RPMI8226 (cell line): ENCODE measurements at places on chromosomes 2 and 18.

DNA sequence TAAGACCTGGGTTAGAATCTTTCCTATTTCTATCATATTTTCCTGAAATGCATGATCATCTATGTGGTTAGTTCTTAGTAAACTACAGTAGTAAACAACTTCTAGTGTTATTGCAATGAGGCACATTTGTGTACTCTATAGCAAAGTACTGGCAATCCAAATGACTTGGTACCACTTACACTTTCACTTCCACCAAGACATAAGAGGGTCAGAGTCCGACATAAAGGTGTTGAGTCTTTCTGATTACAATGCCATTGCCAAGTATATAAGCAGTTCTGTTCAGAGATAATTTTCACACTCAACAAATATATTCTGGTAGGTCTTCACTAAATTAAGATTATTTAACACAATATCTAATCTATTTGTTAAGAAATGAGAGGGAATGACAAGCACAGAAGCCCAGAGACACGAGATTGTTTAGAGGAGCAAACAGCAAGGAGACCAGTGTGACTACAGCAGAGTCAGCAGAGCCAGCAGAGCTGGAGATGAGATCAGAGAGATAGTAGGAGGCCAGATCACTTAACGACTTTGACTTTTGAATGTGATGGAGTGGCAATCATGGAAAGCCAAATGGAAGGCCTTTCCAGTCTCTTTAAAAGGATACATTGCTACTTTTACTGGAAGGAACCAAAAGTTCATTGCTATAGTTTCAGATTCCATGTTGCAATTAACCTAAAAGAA is 27.5 kb downstream of the SOS1 start:
- no peak for DNase-seq

GRCh38 chr2:77149565-77149964 is 372.6 kb downstream of the LRRTM4 start:
- DNase-seq: no peak

GRCh38 chr2:111678161-111678560 is 205.8 kb downstream of the ANAPC1 start:
- no peak for DNase-seq

DNA sequence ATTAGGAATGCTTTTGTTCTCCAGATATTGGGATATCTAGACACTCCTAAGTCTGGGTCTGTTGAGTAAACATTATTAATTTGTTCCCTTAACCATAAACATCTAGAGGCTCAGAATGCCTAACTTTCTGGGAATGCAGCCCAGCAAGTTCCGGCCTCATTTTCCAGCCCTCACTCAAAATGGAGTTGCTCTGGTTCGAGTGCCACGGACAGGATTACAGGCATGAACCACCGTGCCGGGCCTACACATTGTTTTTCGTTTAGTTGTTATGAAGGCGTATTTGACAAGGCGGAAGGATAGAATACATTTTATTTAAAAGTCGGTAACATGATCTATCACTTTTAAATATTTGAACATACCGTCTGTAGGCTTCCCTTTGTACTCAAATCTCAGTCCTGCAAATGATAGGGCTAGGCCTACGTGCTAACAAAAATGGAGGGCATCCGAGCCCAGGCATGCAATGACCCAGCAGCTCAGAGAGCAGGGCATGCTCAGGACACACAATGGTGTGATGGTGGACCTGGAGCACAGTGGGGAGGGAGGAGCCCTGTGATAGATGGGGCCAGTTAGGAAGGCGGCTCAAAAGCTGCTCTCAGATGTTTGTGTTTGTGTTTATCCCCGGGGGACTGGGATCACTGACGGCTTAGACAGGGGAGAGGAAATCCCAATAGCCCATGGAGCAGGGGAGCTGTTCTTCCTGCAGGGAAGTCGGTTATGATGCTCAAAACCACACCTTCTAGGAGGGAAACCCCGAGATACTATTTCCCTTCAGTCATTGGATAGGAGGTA is 2.9 kb upstream of the SCYGR1 start:
- no peak for DNase-seq

GRCh38 chr2:64467096-64467843 is 13.3 kb downstream of the LGALSL start:
- no peak for DNase-seq

- no peak for DNase-seq
These were observed 3.7 kb downstream of the NMUR1 start for GRCh38 chr2:231526341-231527090.

DNA sequence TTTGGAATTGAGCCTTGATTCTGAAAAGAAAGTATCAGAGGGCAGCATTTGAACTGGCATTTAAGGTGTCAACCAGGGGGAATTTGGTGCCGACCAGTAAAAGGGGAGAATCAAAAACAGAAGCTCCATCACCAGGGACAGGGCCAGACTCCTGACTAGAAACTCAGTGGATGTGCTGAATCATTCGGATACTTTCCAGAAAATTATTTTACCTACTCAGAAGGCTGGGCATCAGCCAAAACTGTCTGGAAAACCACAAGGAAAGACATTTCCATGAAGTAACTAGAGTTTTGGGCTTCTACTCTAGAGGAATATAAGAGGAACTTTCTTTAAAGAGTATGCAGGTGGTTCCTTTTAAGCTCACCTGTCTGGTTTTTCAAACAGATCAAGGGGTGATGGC is 756.6 kb downstream of the RNF144A start:
- DNase-seq: no peak

DNA sequence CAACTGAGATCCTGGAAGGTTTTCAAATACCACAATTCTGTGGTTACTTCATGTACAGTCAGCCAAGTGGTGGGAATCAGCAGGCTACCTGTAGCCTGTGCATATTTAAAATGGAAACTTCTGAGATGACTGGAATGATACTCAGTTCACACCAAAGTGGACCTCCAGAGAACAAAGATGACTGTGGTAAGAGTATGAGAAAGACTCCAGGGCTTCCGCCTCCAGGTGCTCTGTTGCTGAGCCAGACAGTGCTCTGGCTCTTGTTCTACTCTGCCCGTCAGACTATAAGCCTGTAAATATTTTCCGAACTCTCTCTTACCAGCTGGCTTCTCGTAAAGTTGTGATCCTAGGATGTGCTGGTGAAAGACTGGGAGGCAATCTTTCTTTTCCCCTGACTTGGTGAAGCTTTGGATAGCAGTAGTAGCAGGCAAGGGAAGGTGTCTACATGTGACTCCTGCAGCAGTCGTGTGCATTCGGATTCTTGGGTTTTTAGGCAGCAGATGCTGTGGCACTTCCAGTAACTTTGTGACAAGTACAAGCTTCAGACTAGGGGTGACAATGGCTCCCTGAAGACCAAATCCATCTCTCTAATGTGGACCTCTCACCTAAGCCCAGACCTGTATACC is 23.1 kb downstream of the ST3GAL5 start:
- DNase-seq: no peak

DNA sequence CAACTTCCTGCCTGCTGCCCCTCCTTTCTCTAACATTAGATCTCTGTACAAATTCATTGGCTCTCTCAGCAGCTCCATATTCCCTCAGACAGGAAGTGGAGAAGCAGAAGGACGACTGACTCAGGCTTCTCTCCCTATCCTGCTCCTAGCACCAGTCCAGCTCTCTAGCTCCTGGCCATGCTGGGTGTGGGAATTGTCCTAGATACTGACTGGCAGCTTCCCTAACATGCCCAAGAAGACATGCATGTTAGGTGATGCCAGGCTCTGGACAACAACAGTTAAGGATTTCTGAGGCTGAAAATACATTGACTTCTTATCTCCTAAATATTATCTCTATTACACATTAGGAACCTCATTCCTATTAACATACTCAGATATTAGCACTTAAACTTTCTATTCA is 292.9 kb downstream of the IKZF2 start:
- no peak for DNase-seq

DNA sequence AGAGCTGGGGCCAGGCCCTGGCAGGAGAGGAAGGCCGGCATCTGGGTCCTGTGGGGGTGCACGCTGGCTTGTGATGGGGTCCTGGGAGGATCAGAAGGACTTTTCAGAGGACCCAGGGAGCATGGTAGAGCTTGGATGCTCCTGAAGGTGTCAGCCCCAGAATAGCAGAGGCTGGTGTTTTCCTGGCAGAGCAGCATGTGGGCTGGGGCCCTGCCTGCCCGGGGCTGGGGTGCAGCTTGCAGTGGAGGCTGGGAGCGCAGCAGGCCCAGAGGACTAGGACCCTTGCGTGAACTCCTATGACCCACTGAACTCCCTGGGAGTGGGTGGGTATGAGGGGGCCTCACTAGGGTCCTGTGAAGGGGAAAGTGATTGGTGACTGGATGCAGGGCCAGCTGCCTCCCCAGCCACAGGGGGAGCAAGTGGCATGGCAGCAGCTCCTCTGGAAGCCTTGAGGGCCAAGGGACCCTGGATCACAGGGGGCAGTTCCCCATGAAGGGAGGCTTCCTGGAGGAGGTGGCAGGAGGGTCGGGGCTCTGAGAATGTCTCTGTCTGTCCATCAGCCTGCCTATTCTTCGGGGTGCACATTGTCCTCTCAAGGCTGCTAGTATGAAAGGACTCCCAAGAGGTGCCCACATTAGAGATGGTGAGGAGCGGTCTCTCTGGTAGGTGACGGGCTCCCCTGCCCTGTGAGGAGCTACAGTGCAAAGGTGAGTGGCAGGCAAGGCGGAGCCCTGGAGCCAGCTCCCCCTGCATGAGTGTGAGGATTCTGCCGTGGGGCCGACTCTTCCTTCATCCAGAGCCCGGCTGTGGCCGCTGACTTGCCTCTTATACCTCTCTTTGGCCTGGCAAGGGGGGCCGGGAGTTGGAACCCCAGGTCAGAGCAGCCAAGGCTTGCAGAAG is 249.0 kb downstream of the DYSF start:
- no peak for DNase-seq

DNA sequence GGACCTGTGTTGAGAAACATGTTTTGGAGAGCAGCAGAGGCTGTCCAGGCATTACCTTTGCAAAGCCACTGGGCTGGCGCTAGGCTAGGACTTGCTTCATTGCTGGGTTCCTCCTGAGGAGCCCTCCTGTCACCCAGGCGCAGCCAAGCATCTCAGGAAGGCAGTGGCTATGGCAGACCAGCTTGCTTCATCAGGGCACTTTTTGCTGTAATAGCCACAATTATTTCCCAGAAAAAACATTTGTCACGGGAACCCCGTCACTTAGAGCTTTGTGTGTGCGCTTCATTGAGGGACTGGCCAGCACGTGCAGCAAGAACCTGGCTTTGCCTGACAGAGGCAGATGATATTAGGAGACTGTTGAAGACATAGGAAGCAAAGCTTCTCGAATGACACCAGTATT is 36.4 kb downstream of the SLC20A1 start:
- no peak for DNase-seq

DNA sequence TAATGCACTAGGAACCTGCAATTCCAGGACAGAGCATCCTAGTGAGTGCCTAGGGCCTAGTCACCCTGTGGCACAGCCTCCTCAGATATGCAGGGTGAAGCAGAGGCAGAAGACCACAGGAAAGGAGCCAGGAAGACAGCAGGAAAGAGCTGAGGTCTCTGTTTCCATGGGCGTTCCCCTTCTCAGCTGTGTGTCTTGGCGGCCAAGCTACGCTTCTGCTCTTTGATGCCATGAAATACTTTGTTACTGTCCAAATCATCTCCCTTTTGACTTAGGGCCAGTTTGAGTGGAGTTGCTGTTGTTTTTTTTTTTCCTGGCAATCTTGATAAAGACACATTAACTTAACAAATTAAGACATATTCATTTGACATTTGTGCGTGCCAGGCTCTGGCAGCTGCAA is 67.3 kb downstream of the APOB start:
- no peak for DNase-seq

- DNase-seq: no peak
These were observed 265.8 kb downstream of the TNS1 start for GRCh38 chr2:217736776-217737550.

GRCh38 chr18:2256577-2256976 is 314.7 kb downstream of the METTL4 start:
- no peak for DNase-seq

DNA sequence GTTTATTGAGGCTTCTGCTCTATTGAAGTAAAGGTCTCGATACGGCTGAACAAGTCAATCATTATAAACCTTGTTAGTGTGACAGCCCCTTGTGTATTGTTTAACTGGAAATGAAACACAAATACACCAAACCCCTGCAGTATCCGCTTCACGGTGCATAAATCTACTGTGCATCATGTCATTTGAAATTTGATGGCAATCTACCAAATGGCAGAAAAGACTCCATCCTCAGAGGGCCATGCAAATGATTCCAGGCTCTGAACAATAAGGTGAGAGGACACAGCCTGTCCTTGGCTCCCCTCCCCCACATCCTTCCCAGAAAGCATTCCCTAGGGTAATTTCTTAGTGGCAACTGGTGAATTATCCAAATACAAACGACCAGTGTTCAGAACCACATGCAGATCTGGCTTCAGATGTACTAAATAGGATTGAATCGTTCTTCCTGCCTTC is 80.6 kb downstream of the ADCYAP1 start:
- DNase-seq: no peak

- no peak for DNase-seq
These were observed 82.1 kb downstream of the CDC42EP3 start for GRCh38 chr2:37589298-37589697.

DNA sequence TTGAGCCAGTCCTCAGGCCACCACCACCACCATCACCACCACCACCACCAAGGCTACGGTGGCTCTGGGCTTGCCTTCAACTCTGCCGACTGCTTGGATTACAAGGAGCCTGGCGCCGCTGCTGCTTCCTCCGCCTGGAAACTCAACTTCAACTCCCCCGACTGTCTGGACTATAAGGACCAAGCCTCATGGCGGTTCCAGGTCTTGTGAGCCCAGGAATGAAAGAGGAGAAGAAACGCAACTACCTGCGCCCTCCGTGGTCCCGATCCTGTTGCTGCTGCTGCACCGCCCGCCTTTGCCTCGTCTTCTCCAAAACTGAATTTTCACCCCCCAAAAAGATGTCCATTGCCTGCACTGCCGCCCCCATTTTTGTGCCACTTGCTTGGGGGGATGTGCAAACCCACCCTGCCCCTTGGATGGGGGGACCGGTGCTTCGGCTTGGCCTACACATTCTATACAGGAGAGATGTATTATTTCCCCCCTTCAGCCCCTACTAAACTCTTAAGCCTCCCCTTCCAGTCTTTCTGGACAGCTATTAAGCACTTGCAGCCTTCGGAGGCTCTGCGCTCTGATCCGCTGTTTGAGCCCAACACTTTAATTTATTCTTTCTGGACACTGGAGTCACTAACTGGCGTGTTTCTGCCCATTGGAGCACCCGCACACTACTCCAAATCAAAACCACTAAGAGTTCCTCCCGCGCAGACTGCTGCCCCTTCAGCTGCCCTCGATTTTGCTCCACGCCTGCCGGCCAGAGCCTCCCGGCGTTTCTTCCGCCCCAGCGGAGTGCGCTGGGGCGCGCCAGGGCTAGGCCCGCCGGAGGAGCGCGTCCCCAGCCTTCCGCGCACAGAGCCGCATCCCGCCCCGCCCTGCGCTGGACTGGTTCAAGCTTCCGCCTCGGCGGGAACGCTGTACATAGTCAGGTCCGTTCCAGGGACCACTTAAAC is 5.7 kb downstream of the OTX1 start:
- DNase-seq: no peak

DNA sequence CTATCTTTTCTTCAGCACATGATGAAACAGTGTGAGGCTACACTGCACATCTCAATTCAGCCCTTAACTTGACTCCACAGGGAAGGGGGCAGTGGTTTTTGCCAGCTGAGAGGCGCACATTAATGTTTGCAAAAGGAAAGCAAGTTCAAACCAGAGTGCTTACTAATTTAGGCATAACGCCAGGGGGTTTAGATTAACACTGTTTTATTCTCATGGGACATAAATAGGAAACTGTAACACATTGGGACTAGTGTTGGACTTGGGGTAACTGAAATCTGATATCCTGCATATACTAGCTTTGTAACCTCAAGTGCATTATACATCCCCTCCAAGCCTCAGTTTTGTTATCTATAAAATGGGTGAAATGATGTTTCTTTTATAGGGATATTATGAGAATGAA is 821.2 kb upstream of the ID2 start:
- DNase-seq: no peak

- no peak for DNase-seq
These were observed 65.5 kb downstream of the NEB start for GRCh38 chr2:151668737-151669136.
